IPS DF 19.7 (cell line): ENCODE measurements at places on chromosomes 12 and 14.

- DNase-seq, result no peak
Observed at GRCh38 chr14:93741556-93742230, 46.6 kb downstream of the PRIMA1 start.

- no peak for DNase-seq
Observed at GRCh38 chr14:100591453-100592371, 4.5 kb upstream of the BEGAIN start.

DNA sequence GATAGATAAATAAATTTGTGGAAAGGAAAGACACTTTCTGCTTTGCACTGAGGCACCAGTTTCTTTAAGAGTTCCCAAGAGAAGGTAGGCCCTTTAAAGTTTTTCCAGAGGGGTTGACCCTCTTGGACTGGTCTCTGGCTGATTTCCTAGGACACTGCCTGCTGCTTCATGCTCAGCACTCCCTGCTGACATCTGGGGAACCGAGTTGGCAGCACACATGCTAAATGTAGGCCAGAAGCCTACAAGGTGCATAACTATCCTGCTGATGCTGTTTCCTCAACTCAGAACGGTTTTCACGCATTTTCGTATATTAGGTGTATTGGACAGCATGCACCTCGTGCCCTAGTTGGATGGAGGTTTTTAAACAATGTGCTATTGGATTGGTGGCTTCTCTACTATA is 887.2 kb upstream of the SEL1L start:
- DNase-seq, result no peak

DNA sequence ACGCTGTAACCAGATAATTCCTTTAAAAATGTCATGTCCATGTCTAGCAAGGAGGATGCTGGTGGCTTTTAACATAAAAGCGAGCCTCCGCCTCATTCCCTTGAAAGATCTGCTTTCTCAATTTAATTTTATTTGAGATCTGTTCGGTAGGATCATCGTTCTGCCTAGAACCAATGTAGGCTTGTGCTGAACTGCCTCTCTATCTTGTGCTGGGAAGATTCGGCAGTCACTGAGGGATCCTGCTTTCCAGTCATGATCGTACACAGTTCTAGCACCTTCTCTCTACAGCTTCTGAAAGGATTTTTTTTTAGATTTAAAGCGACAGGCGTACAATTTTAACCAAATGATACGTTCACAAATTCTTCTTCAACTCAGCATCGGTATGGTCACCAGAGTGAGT is 54.3 kb downstream of the PEBP1 start:
- DNase-seq, result no peak

- DNase-seq, result no peak
Observed at GRCh38 chr12:46590991-46591703, 218.6 kb upstream of the SLC38A2 start.

DNA sequence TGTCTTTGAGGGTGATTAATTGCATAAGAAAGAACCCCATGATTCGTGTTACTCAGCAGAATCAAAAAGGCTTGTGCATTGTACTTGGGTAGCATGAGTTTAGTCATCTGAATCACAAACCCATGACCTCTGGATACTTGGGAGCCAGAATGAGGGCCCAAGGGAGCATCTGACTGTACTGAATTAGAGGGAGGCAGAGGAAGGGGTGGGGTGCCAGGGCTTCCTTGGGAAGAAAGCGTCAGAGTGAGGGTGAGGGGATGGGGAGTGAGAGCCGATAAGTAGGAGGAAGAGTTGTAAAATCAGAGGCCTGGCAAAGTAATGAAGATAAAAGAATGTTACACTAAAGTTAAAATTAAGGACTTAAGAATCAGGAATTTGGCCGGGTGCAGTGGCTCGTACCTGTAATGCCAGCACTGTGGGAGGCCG is 29.8 kb downstream of the GPRC5D start:
- DNase-seq, result no peak

DNA sequence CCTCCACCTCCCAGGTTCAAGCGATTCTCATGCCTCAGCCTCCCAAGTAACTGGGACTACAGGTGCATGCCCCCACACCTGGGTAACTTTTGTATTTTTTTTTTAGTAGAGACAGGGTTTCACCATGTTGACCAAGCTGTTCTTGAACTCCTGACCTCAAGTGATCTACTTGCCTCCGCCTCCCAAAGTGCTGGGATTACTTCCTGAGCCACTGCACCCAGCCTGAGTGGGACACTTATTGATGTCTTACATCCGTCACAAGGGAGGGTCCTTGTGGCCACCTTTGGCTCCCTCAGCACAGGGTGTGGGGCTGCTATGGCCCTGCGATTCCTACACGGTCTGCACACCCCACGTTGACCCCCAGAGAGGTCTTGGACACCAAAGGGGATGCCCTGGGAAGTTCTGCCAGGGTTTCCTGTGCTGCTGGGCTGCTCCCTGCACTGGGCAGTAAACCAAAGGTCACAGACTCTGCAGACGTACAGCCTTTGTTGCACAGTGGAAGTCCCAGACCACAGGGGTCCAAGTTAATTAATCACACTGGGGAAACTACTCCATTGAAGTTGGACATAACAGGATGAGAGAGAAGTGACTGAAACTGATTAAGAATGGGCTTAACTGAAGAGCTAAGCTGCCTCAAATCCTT is 95.7 kb downstream of the SAMD4A start:
- no peak for DNase-seq

DNA sequence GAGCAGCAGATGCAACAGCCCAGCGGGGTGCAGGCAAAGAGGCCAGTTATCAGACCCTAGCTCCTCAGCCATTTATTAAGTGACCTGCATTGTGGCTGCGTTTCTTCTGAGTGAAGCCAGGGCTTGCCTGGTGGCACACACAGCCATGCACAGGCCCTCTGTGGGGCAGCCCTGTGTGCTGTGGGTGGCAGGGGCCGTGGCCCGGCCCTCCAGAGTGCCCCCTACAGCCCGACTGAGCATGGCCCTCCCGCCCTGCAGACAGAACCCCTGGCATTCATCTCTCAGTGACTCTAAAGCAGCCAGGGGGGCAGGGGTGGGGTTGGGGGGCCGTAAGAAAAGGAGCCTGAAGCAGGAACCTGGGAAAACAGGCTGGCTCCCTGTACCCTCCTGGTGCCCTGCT is 226.0 kb upstream of the PWP1 start:
- no peak for DNase-seq

DNA sequence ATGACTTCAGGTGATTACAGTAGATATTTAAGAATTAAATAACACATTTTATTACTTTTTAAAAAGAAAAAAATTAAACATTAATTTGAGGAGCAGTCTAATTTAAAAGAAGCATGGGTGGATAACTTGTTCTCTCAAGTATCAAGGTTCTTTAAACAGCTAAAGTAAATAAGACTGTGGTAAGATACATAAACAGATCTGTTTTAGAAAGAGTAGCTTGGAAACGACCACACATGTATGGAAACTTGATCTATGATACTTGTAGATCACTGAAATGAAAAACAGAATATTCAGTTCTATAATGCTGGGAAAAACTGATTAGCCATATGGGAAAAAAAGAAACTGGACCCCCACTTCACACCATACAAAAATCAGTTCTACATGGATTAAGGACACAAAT is 36.0 kb downstream of the TC2N start:
- no peak for DNase-seq

DNA sequence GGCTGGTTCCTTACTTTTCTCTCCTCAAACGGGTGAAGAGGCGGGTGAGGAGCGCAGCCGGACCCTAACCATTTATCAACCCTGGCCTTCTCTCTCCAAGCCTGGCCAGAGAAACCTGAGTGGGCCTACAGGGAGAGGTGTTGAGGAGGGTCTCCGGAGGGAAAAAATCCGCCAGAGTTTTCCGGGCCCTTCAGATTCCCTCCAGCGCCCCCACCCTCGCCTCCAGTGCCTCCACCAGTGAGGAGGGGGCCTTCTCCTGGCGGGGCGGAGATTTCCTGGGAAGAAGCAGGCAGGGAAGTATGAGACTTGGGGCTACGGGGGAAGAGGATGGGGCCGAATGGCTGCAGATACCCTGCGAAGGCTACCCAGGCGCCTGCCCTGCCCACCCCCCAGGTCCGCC is 1.4 kb upstream of the HOXC5 start:
- no peak for DNase-seq

DNA sequence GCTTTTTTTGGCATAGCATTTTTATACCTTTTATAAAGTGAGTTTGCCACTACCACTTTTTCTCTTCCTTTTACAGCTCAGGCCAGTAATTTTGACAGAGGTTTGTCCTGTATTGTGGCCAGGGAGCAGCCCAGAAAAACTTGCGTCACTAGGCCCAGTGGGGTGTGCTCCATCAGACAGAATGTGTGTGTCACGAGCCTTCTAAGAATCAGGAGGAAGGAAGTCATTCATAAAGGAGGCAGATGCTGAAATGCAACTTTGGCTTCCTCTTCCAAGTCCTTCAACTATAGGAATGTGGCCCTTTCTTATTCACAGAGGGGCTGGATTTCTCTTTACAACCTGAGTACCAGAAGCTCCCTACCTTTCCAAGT is 10.1 kb upstream of the RAB35 start:
- DNase-seq, result no peak

DNA sequence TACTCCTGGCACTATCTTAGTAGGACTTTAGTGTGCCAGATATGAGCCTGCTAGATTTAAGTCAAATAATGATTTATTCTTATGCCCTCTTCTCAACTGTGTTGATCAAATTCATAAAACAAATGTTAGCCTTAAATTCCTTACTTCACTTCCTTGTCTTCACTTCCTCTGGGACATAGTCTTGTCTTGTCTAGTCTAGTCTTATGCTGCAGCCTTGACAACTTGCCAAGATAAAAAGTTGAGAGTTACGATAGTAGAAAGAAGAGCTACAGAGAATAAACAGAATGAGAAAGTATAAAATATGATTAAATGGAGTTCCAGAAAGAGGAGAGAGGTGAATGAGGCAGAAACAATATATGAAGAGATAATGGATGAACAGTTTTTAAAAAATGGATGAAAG is 378.1 kb downstream of the DAD1 start:
- no peak for DNase-seq

DNA sequence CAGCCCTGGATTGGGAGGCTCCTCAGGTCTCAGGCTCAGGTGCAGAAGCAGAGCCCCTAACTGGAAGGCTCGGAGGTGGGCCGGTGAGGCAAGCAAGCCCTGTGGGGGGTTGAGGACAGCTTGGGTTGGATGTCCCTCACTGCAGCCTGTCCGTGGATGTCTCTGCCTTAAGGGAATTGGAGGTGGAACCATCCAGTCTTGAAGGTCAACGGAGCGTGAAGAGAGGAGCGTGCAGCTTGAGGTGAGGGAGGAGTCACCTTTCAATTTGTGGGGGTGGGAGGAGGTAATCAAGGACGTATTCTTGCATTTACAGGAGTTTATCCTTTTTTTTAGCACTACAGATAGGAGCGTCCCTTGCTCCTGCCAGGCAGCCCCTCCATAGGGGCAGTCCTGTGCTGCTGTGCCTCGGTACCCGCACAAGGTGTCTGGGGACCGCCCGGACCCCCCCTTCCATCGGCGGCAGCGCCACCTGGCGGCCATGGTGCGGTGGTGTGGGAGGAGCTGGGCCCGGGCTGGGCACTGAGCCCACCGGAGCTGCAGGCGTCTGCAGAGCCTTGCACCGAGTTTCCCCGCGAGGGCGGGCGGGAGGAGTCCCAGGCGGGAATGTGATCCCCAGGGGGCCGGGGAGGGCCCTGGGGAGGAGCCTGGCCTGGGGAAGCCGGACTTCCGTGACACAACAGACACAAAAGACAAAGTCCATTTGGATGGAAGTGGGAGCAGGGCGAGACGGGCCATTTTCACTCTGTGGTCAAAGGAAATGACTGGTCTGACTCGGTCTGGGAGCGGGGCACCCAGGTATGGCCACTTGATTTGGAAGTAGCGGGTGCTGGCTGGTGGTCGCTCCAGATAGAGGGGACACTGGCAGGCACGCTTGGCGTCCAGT is 864 bp downstream of the DNAJC22 start:
- DNase-seq, result no peak

GRCh38 chr14:93040982-93041381 is 74.7 kb downstream of the ITPK1 start:
- no peak for DNase-seq

DNA sequence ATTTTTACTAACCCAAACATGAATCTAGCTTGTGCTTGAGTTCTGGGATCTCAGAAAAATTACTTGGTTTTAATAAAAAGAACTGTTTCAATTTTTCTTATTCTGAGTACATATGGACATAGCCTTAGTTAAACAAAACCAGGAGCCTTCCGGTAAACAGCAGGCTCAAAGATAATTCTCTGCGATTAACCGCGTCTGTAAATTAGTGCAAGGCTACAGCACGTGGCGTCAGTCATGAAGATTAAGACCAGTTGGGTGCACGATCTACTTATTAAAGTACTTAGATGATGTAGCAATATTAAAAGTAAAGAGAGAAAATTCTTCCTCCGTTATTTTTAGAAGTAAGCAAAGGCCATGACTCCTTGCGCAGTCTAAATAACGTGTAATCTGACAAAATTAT is 700 bp downstream of the KCNJ8 start:
- DNase-seq, result no peak

DNA sequence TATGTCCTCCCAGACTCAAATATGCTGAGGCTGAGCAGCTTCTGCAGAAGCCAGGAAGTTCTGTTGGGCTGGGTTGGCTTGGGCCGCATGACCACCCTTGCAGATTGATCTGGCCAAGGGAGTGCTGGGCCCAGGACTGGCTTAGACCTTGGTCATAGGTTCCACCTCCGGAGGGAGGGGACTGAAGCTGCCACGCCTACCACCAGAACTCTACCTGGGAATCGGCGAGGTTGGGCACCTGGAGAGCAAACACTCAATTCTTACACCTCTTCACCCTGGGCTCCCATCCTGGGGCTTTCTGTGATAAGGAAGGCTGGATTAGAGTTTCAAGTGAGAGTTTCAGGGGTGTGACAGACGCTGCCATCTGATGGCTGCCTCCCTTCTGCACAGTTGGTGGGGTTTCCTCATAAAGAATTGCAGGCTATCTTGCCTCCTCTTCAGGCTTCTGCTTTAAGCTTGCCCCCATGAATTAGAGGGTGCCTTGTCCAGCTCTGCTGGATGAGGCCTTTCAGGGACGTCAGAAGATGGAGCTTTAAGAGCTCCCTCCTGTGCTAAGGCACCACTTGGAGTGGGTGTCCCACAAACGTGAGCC is 5.8 kb downstream of the SLC24A4 start:
- DNase-seq, result no peak

- DNase-seq, result no peak
Observed at GRCh38 chr12:52369211-52369610, 1.9 kb upstream of the KRT85 start.

DNA sequence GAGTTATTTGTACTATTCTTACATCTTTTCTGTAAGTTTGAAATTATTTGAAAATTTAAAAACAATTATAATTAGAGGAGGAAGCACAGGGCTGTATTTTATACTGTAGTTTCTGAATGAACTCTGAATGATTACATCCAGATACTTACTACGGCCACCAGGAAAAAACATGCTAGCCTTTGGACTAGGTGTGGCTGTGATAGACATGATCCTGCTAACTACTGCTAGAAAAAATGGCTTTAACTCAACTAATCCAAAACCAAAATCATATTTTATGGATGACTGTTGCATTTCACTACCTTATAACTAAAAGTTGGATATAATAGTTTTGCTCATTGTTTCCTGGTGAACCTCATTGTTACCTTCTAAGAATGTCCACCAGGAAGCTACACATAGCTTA is 15.1 kb upstream of the SLC25A3 start:
- no peak for DNase-seq
